ENCODE measurements at places on chromosomes 3 and 15. TPM values are rescaled to one million over a fixed set of nuclear protein-coding genes. Genes with fewer than 3 reads are reported as not detected.

AMT gene
- 4.9 TPM for total RNA-seq

ZBBX gene
- not detected for total RNA-seq

SLC24A5 gene
- total RNA-seq, result not detected

DPPA2 gene
- total RNA-seq, result not detected

PATL2 gene
- 0.71 TPM for total RNA-seq

RHCG gene
- total RNA-seq, result not detected

UBA3 gene
- 41.1 TPM for total RNA-seq

CPEB1 gene
- total RNA-seq, result not detected

MYRIP gene
- 0.19 TPM for total RNA-seq

P3H2 gene
- total RNA-seq, result 60.2 TPM

MRAS gene
- total RNA-seq, result 5.2 TPM
